ENCODE measurements at places on chromosomes 1 and 21. TPM values are rescaled to one million over a fixed set of nuclear protein-coding genes. Genes with fewer than 3 reads are reported as not detected.
A peak's percentile ranks its signal among the peaks of the same experiment; 100 is the strongest.

- no peaks in the 10 kb centered on the region for H3K27me3 ChIP-seq
- no peak for DNase-seq
- no peak overlapping the region for H3K4me3 ChIP-seq
Measured at GRCh38 chr1:201632364-201632952, 93.5 kb downstream of the NAV1 start.

- no peak overlapping the region for H3K27ac ChIP-seq
- no peaks in the 10 kb centered on the region for H3K36me3 ChIP-seq
- peaks cover 1% of the 10 kb centered on the region for H3K27me3 ChIP-seq
- no peaks in the 10 kb centered on the region for H3K4me1 ChIP-seq
- no peak overlapping the region for H3K4me3 ChIP-seq
- no peak for DNase-seq
Measured at GRCh38 chr1:10851024-10852013, 54.9 kb upstream of the CASZ1 start.

- H3K4me1 ChIP-seq: no peaks in the 10 kb centered on the region
- peak; percentile 25 for DNase-seq
- no peaks in the 10 kb centered on the region for H3K27me3 ChIP-seq
- H3K36me3 ChIP-seq: no peaks in the 10 kb centered on the region
Measured at GRCh38 chr1:115112496-115113375, 23.4 kb upstream of the TSPAN2 start.

GRCh38 chr1:193070942-193071341, 11.5 kb downstream of the RO60 start:
- no peaks in the 10 kb centered on the region for H3K36me3 ChIP-seq
- no peaks in the 10 kb centered on the region for H3K4me1 ChIP-seq
- DNase-seq: no peak
- H3K27ac ChIP-seq: no peak overlapping the region
- no peaks in the 10 kb centered on the region for H3K27me3 ChIP-seq

- H3K27ac ChIP-seq: no peak overlapping the region
- H3K4me1 ChIP-seq: no peaks in the 10 kb centered on the region
- H3K27me3 ChIP-seq: no peaks in the 10 kb centered on the region
- no peaks in the 10 kb centered on the region for H3K36me3 ChIP-seq
Measured at GRCh38 chr1:180353945-180354344, 123.9 kb downstream of the LHX4 start.

DNA sequence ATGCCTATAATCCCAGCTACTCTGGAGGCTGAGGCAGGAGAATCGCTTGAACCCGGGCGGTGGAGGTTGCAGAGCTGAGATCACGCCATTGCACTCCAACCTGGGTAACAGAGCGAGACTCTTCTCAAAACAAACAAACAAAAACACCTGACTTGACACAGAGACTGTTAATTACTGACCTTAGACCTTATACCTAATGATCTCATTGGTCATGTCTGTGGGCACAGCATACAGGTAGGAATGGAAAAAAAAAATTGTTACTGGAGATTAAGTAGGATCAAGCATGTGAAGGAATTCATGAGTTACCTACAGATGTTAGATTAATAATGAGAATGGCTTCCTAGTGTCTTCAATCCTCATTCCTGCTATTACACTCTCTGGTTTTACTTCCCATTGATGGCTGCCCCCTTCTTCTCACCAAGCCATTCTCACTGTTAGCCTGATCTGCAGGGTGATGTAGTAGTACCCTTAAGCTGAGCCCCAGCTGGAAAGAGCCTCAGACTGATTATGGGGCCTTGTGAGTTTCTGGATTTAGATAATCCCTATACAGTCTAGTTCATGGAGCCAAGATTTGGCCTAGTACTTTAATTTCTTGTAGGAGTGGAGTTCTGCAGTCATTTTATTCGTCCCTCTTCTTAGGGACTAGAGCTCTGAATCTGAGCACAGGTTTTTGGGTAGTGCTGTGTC, 8.8 kb downstream of the TBCE start:
- H3K27me3 ChIP-seq: no peaks in the 10 kb centered on the region
- peaks cover 2% of the 10 kb centered on the region for H3K36me3 ChIP-seq
- no peaks in the 10 kb centered on the region for H3K4me1 ChIP-seq
- H3K27ac ChIP-seq: no peak overlapping the region

Gene VASH2
- 1.4 TPM for total RNA-seq

GRCh38 chr1:157001304-157001703, 44.2 kb downstream of the ARHGEF11 start:
- no peak overlapping the region for H3K4me3 ChIP-seq
- no peak for DNase-seq
- H3K27me3 ChIP-seq: no peaks in the 10 kb centered on the region
- H3K36me3 ChIP-seq: no peaks in the 10 kb centered on the region

Gene F13B
- not detected for total RNA-seq

Gene CAPN9
- not detected for total RNA-seq

Gene VWA5B1
- not detected for total RNA-seq

GRCh38 chr1:99682291-99682751, 36.4 kb downstream of the PALMD start:
- H3K4me1 ChIP-seq: peaks cover 56% of the 10 kb centered on the region
- peak overlapping the region; percentile 97 for H3K27ac ChIP-seq
- peaks cover 18% of the 10 kb centered on the region for H3K36me3 ChIP-seq
- H3K27me3 ChIP-seq: no peaks in the 10 kb centered on the region
- no peak overlapping the region for H3K4me3 ChIP-seq

DNA sequence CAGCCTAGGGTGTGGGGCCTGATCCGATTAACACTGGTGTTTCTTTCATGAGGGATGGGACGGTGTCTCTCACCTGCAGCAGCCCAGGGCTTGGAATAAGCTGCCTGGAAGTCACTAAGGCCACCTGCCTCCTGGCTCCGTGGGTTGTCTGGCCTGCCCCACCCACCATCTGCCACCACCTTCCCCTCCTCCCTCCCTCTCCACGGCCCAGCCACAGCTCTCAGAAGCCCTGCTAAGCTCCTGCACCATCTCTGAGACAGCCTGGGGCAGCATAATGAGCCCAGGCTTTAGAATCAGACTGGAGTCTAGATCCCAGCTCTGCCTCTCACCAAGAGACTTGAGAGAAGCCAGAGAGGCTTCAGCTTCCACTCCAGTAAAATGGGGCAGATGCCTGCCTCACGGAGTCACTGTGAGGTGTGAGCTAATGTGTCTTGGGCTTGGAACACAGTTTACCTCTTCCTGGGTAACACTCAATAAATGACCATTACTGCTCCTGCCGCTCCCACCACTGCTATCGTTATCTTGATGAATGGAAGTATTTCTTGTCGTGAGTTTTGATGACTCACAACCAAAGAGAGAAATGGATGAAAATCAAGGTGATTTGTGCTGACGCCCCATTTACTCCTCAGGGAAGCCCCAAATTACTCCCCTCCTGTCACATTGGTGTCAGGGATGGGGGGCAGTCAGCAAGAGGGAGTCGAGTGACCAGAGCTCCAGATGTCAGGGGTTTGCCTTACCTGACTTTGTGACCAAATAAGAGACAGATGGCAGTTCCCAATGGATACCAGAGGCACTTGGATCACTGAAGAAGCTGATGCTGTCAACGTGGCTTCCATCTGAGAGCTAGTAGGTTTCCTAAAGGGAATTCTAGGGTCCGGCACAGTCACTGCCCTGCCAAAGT, 23.5 kb upstream of the C1QA start:
- H3K27ac ChIP-seq: no peak overlapping the region
- DNase-seq: no peak
- H3K36me3 ChIP-seq: no peaks in the 10 kb centered on the region
- H3K4me3 ChIP-seq: no peak overlapping the region
- H3K4me1 ChIP-seq: no peaks in the 10 kb centered on the region
- no peaks in the 10 kb centered on the region for H3K27me3 ChIP-seq

GRCh38 chr1:157438146-157438545, 114.2 kb downstream of the FCRL5 start:
- H3K4me3 ChIP-seq: no peak overlapping the region
- no peaks in the 10 kb centered on the region for H3K27me3 ChIP-seq
- DNase-seq: peak; percentile 39
- no peak overlapping the region for H3K27ac ChIP-seq

Gene LRRC53
- total RNA-seq: not detected

Gene SAMD13
- 3.9 TPM for total RNA-seq

DNA sequence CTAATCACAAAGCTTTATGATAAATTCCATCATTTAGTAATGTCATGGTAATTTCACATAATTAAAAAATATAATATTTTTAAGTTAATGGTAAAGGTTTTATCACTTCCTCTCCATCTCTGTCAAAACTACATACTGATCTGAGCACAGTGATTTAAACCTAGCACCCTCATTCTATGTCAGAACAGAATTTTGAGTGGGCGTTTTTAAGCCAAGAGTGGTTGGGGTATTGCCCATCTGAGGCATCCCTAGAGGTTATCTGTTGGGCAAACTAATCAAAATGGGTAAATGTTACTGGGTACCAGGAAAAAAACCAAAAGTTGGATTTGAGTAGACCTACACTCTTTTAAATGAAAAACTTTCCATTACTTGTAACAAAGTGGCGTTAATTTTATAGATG, 100.7 kb upstream of the GFI1 start:
- peaks cover 17% of the 10 kb centered on the region for H3K4me1 ChIP-seq
- no peaks in the 10 kb centered on the region for H3K36me3 ChIP-seq
- DNase-seq: no peak
- H3K27me3 ChIP-seq: no peaks in the 10 kb centered on the region
- H3K27ac ChIP-seq: no peak overlapping the region
- no peak overlapping the region for H3K4me3 ChIP-seq
